ENCODE measurements at places on chromosomes 12 and 14.

DNA sequence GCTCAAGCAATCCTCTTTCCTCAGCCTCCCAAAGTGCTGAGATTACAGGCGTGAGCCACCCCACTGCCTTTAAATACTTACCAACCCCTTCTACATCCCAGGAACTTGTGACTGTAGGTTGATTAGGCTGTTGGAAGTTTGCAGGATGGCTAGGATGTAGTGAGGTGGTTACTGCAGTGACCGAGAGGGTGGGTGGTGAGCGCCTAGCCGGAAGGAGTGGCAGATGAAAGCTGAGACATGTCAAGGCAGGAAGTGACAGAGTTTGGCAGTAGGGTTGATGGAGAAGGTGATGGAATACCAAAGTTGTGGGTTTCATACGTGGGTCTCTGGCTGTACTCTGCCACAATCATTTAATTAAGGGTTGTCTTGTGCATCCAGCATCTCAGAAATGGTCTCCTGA is 13.5 kb downstream of the B4GALNT3 start:
- no peak for DNase-seq

DNA sequence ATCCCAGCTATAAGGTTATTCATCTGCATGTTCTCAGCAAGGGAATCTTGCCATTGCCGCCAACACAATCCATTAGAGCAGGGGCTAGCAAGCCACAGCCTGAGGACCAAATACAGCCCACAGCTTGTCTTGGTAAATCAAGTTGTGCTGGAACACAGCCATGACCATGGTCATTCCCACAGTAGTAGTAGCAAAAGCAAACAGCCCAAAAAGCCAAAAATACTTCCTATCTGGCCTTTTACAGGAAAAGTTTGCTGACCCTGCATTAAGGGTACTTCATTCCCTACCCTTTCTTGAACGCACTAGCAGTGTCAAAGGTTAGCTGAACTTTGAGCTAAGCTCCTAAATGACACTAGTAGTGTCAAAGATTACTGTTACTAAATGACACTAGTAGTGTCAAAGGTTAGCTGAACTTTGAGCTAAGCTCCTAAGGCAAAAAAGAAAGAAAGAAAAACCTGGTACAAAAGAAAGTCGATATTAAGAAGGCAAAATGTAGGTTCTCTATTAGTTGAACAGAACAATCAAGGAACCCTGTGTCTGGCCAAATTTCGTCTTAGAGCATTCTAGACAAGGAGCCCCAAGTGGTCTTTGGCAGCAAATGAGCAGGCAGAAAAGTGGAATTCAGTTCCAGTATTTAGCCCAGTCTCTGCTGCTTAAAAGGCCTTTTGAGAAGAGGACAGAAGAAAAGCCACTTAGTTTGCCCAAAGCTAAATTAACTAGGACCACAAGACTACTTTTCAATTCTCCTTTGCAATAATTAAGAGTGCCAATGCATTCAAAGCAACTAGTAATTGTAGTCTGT is 67.7 kb downstream of the NT5DC3 start:
- no peak for DNase-seq

- DNase-seq = no peak
These were observed 2.4 kb upstream of the HEBP1 start for GRCh38 chr12:13002301-13003097.

DNA sequence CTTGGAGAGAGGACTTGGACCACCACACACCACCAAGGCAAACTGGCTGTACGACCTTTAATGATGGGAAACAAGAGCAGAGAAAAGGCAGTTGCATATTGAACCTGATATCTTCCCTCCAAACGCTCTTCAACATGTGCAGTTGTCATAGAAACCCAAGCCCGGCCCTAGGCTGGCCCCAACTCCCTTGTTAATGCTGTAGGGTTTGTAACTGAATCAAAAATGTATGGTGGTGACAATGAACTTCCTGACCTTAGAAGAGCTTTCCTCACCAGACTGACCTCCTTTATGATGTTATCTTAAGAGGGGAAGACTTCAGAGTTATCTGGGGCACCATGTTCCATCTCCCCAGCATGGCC is 12.3 kb downstream of the APOLD1 start:
- DNase-seq = no peak

DNA sequence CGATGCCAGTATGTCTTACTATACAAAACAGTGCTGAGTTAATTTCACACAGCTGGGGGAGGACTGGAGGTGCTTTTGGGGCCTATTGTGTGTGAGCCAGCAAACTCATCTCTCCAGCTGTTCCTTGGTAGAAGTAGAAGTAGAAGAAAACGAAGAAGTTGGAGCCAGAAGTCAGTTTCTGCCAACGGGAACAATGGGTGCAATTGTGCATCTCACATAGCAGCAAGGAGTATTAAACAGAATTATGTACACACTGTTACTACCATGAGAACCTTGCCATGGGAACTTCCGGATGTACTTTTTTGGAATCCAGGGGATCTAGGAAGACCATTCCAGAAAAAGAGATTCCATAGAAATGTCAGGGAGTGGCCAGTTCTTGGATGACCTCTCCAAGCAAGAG is 88.6 kb downstream of the VCPKMT start:
- DNase-seq = no peak

- no peak for DNase-seq
These were observed 428.3 kb downstream of the DIO2 start for GRCh38 chr14:79783041-79783440.

- no peak for DNase-seq
These were observed 21.7 kb upstream of the TCL1B start for GRCh38 chr14:95664546-95664945.

DNA sequence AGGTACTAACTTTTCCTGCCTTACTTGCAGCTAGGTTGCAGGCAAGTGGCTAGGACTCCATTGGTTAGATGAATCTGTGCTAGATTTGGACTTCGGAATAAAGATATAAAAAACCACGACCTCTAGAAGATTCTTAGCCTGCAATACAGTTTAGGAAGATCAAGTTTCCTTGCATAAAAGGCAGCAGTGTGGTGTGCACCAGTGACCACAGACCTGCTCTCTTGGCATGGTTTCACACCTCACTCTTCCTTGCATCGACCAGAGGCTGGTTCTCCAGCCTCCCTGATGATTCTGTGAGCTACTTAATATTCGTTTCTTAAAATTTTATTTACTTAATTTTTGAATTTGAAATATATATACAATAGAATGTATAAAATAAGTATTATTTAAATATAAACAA is 9.8 kb downstream of the KLHDC1 start:
- no peak for DNase-seq

DNA sequence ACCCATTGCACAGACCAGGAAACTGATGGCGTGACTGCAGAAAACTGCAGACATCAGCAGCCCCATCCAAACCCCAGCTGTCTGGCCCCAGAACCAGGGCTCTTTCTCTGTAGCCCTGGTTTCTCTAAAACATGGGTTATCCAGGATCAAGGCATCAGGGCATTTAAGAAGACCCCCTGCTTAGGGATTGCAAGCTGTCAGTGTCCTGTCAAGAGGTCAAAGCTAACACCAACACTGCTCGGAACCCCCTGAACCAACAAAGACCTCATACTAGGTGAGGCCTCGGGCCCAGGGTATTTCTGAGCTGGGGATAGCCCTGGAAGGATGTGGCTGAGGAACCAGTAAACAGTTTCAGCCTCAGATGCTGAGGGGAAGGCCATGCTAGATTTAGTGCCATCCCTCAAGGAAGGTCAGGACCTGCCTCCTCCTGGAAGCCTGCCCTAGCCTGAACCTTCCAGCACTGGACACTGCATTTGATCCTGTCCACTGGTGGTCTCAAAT is 39.2 kb downstream of the BCL11B start:
- no peak for DNase-seq

DNA sequence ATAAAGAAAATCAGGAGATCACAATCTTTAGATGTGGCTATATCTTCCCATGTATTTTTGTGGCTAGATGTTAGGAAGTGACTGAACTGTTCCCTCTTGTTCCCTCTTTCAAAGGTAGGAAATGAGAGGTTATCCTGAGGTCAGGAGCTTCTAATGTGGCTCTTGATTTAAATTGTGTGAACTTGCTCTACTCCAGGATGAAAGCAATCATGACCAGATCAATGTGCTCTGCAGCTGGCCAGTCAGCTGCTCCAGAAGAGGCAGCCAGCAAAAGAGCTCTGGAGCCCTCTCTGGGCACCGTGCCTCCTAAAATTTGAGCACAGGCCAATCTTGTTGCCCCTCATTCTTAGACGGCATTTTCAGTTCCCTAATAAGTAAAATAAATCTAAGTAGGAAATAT is 32.0 kb downstream of the CDK17 start:
- DNase-seq = peak; percentile 68

GRCh38 chr12:40198601-40199000 is 26.2 kb upstream of the LRRK2 start:
- no peak for DNase-seq

GRCh38 chr14:102795060-102795925 is 18.0 kb downstream of the TRAF3 start:
- peak; percentile 74 for DNase-seq

DNA sequence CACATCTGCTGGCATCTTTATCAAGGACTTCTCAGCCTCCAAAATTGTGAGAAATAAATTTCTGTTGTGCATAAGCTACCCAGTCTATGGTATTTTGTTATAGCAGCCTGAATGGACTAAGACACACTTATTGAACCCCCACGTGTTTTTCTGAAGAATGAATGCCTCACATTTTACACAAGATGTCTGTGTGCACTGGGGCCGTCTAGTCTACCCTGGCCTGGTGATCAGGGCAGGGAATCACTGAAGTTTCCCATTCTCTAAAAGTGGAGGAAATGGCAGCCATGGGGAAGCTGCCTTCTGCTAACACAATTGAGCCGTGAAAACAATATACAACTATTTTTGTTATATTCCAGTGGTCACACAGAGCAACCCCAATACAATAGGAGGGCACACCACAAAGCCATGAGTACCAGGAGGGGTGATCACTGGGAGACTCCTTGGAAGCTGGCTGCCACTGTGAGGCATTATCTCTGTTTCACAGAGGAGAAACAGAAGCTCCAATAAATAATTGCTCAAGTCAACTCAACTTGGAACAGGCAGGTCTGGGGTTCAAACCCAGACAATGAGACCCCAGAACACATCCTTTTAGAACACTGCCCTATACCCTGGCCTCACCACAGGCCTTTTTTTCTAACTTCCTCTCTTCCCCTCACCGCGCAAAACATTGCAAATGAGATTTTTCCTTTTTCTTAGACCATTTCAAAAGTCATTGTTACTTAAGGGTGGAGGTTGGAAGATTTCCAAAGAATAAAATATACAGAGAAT is 18.3 kb upstream of the LTA4H start:
- DNase-seq = no peak

GRCh38 chr12:68451261-68452077 is 119.3 kb upstream of the MDM1 start:
- DNase-seq = no peak

DNA sequence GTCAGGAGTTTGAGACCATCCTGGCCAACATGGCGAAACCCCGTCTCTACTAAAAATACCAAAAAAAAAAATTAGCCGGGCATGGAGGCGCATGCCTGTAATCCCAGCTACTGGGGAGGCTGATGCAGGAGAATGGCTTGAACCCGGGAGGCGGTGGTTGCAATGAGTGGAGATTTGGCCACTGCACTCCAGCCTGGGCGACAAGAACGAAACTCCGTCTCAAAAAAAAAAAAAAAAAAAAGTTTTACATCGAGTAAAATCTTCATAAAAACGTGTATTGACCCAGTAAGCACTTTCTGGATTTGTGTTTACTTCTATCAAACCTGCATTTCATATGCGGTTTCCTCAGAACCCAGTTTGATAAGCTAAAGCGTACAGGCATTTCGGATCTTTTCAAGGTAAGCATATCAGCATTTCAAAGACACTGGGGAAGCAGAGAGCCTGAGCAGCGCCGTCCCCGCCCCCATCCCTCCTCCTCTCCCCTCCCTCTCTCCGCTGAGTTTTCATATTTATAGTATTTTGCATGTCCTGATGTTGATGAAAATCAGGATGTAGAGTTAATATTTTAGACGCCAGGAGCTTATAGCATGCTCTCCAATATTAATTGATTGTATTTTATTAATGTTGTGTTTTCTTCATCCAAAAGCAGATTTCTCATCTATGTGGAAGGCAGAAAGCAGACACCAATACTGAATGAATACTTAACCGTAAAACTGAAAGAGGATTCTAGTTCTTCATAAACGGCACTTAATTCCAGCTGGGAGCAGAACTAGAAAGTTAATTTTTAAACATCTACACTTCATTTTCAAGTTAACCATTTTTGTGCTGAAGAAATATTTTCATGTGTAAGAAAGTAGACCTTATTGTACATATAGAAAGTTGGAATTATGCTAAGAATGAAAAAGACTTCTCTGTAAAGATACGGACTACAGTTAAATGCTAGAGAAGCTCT is 9.2 kb upstream of the HIP1R start:
- peak; percentile 44 for DNase-seq

DNA sequence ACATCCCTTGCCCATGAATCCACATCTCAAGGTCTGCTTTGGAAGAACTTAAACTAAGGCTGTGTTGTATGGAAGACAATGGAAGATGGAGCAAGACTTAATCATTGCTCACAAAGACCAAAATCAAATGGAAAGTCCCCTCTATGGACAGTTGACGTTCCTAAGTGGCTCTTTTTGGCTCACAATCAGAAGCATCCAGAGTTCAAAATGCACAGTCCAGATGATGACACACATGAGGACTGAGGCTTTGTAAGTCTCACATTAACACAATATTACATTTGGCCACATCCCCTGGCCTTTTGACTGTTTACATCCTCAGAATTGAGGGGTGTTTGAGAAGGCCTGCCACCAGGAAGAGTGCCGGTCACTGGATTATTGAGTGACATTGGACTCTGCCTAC is 122.3 kb upstream of the CPM start:
- DNase-seq = no peak

DNA sequence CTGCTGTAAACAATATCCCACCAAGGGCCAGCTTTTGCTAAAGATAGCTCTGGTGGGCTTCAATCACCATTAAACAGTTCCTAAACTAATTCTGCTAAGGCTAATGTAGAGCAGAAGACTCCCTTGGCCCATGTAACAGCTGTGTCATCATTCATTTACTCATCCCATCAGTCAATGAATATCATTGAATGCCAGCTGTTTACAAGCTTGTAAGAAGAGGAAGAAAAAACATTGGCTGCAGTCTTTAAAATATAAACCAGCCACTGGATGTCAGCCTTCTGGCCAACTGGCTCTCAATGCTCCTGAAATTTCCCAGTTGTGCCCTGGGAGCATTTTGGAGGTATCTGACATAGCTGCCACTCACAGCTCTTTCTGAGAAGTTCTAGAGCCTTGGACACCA is 18.0 kb upstream of the MAP3K9 start:
- peak; percentile 38 for DNase-seq

DNA sequence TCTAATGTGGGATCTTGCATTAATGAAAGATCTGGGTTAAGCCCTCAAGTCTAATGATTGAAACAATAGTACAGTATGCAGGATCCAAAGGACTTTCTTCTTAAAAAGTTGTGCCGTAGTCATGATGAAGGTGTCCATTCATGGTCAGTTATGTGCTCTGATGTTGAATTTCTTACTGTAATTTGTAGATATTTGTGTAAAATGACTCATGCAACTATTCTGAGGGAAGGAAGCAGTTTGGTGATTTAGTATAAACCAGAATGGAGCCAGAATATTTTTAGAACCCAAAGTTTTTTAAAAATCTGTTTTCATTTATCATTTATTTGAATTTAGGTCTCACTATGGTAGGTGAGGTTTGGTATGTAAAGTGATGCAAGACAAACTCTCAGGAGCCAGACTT is 151.2 kb downstream of the AKAP6 start:
- no peak for DNase-seq

- DNase-seq = no peak
These were observed 245.9 kb downstream of the ADAMTS20 start for GRCh38 chr12:43306066-43306465.
